ENCODE measurements at places on chromosomes 12 and 14.
A peak's percentile ranks its signal among the peaks of the same experiment; 100 is the strongest.

DNA sequence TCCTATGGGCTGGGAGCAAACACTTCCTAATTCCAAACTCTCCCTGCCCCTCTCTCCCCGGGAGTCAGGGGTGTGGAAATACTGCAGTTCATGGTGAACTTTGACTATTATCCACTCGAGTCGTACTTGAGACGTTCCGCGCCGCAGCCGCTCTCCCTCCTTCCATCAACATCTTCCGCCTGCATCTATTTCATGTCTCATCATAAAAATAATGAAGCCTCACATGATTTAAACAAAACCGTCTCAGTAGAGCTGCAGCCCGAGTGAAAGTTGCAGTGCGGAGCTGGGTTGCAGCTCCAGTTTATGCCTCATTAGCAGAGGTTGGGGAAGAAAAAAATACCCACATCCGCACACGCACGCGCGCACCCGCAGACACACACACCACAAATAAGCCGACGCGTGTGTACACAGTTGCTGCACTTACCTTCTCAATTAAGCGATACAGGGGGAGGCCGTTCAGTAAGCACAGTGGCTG lies 283 bp downstream of the LMO3 start:
- peak; percentile 32 for DNase-seq

GRCh38 chr12:20044351-20044750 lies 324.0 kb upstream of the PDE3A start:
- no peak for DNase-seq

DNA sequence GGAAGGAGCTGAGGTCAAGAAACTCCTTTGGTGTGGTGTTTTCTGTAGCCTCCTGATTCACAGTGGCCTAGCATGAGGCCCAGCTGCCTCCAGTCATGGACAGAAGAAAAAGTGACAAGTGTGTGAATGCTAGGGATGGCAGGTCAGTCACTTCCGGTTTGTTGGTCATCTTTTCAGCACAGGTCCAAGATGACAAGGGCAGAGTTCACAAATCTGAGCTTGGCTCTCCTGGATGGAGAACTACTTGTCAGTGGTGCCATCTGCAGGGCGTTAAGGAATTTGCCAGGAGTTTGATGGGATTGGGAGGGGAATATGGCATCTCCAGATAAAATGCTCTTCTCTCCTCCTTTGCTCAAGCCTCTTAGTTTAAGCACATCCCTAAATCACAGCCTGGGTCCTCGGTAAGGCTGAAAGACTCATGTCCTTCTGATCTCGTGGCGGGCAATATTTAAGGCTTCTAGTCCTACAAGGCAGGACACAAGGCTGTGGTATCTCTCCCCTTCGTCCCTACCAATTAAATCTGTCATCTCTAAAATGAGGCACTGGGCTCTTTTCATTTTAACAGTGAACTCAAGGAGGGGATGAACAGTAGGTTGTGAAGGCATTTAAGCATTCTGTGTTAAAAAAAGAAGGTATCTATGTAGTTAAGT lies 10.0 kb downstream of the TUBA1B start:
- DNase-seq: no peak

DNA sequence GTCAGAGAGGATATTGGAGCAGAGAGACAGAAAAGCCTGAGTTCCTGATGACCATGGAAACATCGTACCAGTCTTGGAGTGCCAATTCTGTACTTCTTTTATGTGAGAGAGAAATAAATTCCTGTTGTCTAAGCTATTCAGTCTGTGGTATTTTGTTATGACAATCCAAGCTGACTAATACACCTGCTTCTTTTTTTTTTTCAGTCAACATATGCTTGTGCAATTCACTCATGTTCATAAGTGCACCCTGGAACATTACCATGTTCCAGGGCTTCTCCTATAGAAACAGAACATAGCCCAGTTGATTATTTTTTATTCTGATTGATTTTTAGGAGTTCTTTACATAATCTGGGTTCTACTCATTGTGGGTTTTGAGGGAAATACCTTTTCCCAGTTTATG lies 1.7 kb upstream of the CHPT1 start:
- no peak for DNase-seq

DNA sequence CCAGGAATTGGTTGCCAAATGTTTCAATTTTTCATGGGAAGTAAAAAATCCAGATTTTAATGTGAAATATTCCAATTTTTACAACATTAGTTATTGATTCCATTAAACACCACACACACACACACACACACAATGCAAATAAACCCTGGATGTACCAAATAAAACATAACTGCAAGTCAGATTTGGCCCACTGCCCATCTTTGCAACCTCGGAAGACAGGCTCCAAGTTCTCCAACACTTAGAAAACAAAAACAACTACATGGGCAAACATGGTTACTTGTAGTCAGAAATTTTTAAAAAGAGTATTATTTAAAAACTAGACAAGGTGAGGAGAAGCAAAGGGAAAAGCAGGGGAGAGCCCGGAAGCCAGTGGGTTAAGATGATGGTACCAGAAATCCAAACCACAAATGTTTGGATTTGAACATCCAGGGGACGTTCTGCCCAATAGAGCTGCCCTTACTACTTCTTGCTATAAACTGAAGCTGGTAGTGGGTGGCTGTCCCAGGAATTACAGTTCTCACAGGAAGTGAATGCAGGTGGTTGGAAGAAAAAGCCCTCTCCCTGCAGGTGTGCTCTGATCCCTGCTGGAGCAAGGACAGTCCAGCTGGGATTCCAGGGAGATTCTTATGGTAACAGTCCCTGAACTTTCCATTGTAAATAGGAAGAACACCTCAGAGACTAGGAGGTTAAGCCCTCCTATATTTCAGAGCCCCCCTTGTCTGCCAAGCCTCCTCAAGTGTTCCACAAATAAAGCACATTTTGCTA lies 111.7 kb downstream of the SLC25A21 start:
- no peak for DNase-seq

DNA sequence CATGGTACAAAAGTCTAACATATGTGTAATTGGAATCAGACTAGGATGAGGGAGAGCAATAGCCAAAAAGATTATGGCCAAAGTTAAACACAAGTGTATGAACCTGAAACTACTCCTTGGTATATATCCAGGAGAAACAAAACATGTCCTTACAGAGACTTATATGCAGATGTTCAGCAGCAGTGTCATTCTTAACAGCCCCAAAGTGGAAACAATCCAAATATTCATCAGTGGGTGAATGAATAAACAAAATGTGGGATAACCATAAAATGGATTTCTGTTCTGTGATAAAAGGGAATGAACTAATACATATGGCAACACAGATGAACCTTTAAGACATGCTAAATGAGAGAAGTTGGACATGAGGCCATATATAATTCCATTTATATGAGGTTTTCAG lies 30.2 kb downstream of the PWP1 start:
- DNase-seq: no peak
